ENCODE measurements at places on chromosomes 5 and 9.

GRCh38 chr5:159120446-159120845, 20.7 kb upstream of the EBF1 start:
- no peak for DNase-seq

- DNase-seq: no peak
Measured at GRCh38 chr5:96297290-96297689, 135.8 kb downstream of the PCSK1 start.

- no peak for DNase-seq
Measured at GRCh38 chr9:131610231-131610761, 65.0 kb downstream of the PRRT1B start.

DNA sequence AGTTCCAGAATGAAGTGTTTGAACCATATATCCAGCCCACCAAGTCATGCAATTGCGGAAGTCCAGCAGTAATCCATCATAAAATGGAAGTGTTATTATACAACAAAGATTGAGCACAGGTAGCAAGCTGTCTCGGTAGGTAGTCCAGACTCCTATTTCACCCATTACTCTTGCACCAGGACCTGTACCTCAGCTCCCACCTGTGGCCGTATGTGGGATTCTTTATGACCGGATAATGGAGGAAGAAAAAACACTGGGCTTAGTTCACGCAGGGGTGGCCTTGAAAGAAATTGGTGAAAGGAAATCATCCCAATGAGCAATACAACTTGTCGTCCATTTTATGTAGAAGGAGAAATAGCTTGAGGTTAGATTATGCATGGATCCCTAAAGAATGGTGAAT, 216.3 kb downstream of the ESM1 start:
- no peak for DNase-seq

GRCh38 chr5:79075646-79076426, 6.3 kb downstream of the BHMT2 start:
- no peak for DNase-seq

GRCh38 chr9:89920951-89921350, 316.1 kb downstream of the GADD45G start:
- DNase-seq: no peak

DNA sequence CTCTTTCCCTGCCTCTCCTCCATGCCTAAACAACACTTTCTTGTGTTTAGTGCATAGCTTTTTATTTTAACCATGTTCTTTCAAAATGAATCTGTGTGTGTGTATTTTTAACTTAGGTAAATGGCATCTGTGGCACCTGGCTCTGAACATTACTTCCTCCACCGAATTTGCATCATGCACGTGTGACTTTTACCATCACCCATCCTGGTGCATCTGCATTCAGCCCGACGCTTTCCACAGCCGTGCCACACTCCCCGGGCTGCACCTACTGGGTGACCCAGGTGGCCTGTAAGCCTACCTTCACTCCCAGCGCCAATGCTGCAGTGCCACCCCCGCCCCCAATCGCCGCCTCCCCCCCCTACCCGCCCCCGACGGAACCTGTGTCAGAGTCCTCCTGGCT, 12.7 kb upstream of the FCN1 start:
- DNase-seq: no peak

- no peak for DNase-seq
Measured at GRCh38 chr9:21552244-21553170, 70.4 kb upstream of the IFNE start.

DNA sequence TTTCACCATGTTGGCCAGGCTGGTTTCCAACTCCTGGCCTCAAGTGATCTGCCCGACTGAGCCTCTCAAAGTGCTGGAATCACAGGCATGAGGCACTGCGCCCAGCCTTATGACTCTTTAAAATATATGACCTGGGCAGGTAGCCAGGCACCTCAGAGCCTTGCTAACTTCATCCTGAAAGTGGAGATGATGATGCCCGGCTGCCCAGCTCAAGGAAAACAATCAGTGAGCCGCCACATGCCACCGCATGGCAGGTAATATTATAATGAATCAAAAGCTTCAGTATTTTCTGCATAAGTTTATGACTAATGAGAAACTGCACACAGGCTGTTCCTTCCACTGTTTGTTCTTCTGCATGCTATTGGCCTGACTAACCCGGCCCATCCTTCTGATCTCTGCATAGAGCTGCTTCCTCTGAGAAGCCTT, 30.4 kb upstream of the DMRT1 start:
- DNase-seq: no peak

DNA sequence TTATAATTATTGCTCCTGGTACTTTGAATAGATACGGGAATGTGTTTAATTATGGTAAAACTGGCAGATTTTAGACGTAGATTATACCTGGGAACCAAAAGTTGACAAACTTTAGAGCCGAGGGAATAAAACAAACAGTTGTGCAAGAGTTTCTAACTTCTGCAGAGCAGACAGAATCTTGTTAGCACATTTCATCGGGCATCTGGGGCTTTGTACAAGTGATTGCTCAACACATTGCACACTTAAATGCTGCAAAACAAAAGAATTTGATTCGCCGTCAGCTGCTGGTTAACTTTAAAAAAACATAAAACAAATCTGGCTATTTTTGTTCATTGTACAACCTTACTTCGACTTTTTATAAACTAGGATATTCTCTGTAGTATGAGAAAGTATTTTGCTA, 398.1 kb downstream of the MAN2A1 start:
- no peak for DNase-seq

GRCh38 chr5:54317511-54318260, 7.3 kb upstream of the ARL15 start:
- no peak for DNase-seq
